ENCODE measurements at places on chromosomes 1 and 21.

DNA sequence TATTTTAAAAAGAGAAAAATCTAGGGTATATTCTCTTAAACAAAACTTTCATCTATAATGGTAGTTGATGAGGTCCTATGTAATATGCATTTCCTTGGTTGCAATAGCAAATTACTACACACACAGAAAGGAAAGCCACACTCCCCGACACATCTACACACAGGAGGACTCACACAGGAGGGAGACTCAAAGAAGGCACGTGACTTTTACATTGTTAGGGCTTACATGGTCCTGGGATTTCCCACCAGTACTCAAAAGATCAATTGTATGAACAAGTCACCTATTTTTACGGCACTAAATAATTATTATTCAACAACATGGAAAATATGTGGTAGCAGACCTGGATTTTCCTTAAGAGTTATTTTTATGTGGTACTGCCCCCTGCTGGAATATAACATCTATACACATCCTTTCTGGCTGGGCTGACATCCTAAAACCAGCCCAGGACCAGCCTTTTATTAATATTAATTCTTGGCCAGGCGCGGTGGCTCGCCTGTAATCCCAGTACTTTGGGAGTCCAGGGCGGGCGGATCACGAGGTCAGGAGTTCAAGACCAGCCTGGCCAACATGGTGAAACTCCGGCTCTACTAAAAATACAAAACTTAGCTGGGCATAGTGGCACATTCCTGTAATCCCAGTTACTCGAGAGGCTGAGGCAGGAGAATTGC is 33.9 kb upstream of the LGALS8 start:
- H3K4me1 ChIP-seq: peaks cover 35% of the 10 kb centered on the region
- peak; percentile 8 for DNase-seq

DNA sequence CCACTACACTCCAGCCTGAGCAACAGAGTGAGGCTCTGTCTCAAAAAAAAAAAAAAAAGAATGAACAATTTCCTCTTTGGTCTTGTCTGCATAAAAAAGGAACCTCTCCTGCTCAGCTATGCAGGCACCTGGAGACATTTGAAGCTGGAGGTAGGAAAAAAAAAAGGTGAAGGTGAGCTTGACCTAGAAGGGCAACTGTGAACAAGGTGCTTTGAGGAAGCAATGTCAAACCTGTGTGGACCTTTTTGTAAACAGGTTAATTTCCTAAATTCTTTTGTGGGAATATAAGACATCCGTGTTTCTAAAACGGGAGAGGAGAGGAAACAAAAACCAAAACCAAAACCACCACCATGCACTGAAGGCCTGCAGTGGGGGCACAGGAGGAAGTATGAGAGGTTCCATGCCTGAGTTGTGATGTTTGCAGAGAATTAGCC is 77.5 kb downstream of the SLC45A1 start:
- peaks cover 52% of the 10 kb centered on the region for H3K4me1 ChIP-seq
- peaks cover 36% of the 10 kb centered on the region for H3K36me3 ChIP-seq
- DNase-seq: no peak
- peaks cover 9% of the 10 kb centered on the region for H3K27me3 ChIP-seq
- no peak overlapping the region for H3K4me3 ChIP-seq

GRCh38 chr1:200901350-200901749 is 6.7 kb downstream of the INAVA start:
- no peak overlapping the region for H3K27ac ChIP-seq
- H3K27me3 ChIP-seq: peaks cover 5% of the 10 kb centered on the region
- peak overlapping the region; percentile 1 for H3K4me3 ChIP-seq
- peaks cover 25% of the 10 kb centered on the region for H3K36me3 ChIP-seq

- peaks cover 49% of the 10 kb centered on the region for H3K4me1 ChIP-seq
- H3K36me3 ChIP-seq: peaks cover 10% of the 10 kb centered on the region
- peaks cover 12% of the 10 kb centered on the region for H3K27me3 ChIP-seq
- H3K4me3 ChIP-seq: no peak overlapping the region
Observed at GRCh38 chr1:223074445-223075300, 68.4 kb downstream of the TLR5 start.

DNA sequence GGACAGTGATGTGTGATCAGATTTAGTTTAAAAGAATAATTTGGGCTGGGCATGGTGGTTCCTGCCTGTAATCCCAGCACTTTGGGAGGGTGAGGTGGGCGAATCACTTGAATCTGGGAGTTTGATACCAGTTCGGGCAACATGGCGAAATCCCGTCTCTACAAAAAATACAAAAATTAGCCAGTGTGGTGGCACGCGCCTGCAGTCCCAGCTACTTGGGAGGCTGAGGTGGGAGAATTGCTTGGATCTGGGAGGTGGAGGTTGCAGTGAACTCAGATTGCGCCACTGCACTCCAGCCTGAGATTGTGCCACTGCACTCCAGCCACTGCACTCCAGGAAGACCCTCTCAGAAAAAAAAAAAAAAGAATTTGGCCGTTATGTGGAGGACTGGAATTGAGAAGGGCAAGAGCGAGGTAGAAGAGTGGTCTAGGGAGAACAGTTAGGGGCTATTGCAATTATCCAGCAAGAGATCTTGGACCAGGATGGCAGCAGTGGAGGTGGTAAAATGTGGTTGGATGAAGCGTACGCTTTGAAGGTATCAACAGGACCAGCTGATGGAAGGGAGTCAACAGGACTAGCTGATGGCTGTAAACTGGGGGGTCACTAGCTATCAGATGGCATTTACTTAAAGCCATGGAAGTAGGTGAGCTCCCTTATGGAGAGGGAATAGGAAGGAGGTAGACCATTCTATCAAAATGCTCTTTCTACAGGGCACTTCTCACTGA is 9.6 kb downstream of the BTBD19 start:
- no peak overlapping the region for H3K4me3 ChIP-seq
- peaks cover 16% of the 10 kb centered on the region for H3K27me3 ChIP-seq
- H3K27ac ChIP-seq: peak overlapping the region; percentile 37
- peaks cover 15% of the 10 kb centered on the region for H3K36me3 ChIP-seq
- no peak for DNase-seq

- no peak for DNase-seq
- peaks cover 7% of the 10 kb centered on the region for H3K27me3 ChIP-seq
- H3K4me3 ChIP-seq: no peak overlapping the region
- no peaks in the 10 kb centered on the region for H3K36me3 ChIP-seq
- H3K27ac ChIP-seq: no peak overlapping the region
Observed at GRCh38 chr1:26349188-26349876, 4.6 kb downstream of the CRYBG2 start.

DNA sequence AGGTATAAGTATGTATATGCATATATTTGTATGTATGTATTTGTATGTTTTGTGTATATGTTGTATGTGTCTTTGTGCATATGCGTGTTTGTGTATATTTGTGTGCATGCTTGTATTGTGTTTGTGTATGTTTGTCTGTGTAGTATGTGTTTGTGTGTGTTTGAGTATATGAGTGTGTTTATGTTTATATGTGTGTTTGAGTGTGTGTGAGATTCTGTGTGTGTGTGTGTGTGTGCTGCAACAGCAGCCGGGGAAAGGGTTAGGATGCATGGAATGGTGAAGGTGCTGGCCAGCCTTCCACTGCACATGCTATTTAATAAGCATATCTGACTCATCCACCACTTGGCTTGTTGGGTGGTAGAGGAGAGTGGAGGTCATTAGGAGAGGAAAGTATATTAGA is 46.6 kb upstream of the RAB4A start:
- no peak overlapping the region for H3K27ac ChIP-seq
- H3K4me3 ChIP-seq: no peak overlapping the region
- H3K4me1 ChIP-seq: peaks cover 8% of the 10 kb centered on the region
- H3K27me3 ChIP-seq: peaks cover 3% of the 10 kb centered on the region
- H3K36me3 ChIP-seq: no peaks in the 10 kb centered on the region

GRCh38 chr1:42154685-42155084 is 1.5 kb downstream of the GUCA2B start:
- no peaks in the 10 kb centered on the region for H3K4me1 ChIP-seq
- peaks cover 11% of the 10 kb centered on the region for H3K27me3 ChIP-seq
- H3K4me3 ChIP-seq: no peak overlapping the region
- no peak overlapping the region for H3K27ac ChIP-seq
- no peaks in the 10 kb centered on the region for H3K36me3 ChIP-seq

- no peaks in the 10 kb centered on the region for H3K4me1 ChIP-seq
- H3K27ac ChIP-seq: no peak overlapping the region
Observed at GRCh38 chr1:238468068-238468467, 577.3 kb upstream of the ZP4 start.

DNA sequence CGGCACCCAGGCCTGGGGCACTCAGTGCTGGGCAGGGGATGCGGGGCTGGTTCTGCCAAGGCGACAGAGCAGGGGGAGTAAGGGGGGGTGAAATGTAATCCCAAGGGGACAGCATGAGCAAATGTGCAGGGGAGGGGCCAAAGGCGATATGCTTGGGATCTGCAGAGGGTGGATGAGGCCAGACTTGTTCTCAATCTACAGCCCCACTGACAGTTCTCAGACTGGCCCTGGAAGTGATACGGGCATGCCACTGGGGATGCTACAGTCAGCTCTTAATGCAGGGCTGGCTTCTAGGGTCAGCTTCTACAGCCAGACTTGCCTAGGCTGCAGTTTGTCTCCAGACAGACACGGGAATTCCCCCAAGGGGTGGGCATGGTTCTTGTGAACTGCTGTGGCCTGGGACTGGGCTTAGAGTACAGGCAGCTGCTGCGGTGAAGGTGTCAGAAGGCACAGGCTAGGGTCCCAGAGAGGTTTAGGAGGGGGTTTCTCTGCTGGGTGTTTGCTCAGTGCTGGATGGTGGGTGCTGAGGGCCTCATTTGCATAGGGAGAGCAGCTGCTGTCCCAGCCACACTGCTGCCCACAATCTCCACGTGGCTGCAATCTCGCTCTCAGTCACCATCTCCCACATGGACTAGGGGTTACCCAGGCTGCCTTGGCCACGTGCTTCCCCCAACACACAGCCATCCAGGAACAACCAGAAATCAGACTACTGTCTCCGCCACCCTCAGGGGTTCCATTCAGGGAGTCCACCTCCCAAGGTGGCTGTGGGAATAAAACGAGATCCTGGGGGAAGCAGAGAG is 190.1 kb downstream of the HIVEP3 start:
- no peak overlapping the region for H3K4me3 ChIP-seq
- H3K4me1 ChIP-seq: peaks cover 25% of the 10 kb centered on the region
- no peaks in the 10 kb centered on the region for H3K36me3 ChIP-seq
- H3K27me3 ChIP-seq: peaks cover 9% of the 10 kb centered on the region

DNA sequence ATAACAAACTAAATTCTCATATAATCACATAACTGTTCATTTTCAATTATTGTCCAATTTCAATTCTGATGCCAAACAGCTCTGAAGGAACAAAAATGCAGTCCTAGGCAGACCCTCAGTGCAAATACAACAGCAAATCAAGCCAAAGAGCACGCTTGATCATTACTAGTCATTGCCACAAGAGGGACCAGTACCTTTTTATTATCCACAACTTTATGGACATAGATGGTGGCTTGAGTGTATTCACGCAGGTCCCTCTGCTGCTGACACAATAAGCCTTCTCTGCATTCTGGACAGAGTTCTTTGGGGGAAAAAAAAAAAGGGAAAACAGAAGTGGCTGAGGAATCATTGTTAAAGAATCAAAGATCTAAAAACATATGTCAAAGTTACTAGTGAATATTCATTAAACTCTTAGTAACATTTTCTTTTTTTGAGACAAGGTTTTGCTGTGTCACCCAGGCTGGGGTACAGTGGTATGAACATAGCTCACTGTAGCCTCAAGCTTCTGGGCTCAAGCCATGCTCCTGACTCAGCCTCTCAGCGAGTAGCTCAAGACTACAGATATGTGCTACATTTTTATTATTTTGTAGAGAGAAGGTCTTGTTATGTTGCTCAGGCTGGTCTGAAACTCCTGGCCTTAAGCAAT is 34.3 kb upstream of the RAP1GAP start:
- peaks cover 10% of the 10 kb centered on the region for H3K4me1 ChIP-seq
- H3K4me3 ChIP-seq: no peak overlapping the region
- peaks cover 20% of the 10 kb centered on the region for H3K36me3 ChIP-seq
- peaks cover 3% of the 10 kb centered on the region for H3K27me3 ChIP-seq

DNA sequence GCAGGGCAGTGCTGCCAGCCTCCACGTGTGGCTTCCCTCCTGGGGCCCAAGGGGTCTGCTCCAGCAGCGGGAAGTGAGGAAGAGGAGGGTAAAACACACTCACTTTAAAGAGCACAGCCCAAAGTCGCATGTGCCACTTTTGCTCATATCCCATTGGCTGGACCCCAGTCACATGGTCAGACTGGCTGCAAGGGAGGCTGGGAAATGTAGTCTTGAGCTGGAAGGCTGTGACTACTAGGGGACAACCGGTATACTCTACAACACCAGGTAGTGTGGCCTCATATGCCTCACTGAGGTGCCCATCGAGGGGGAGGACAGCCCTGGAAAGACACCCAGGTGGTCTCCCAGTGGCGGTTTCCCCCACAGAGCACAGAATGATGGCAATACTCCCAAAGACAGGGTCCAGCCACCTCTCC is 45.2 kb downstream of the CAMK2N1 start:
- no peaks in the 10 kb centered on the region for H3K27me3 ChIP-seq
- H3K36me3 ChIP-seq: no peaks in the 10 kb centered on the region
- no peaks in the 10 kb centered on the region for H3K4me1 ChIP-seq
- H3K4me3 ChIP-seq: no peak overlapping the region
- no peak overlapping the region for H3K27ac ChIP-seq

All from endothelial cell (in vitro differentiated cells).